ENCODE measurements at places on chromosomes 13 and 19. TPM values are rescaled to one million over a fixed set of nuclear protein-coding genes. Genes with fewer than 3 reads are reported as not detected.

ERICH6B gene
- not detected for polyA plus RNA-seq

ZNF429 gene
- 5.6 TPM for polyA plus RNA-seq

HTR2A gene
- polyA plus RNA-seq = 0.33 TPM

DNA sequence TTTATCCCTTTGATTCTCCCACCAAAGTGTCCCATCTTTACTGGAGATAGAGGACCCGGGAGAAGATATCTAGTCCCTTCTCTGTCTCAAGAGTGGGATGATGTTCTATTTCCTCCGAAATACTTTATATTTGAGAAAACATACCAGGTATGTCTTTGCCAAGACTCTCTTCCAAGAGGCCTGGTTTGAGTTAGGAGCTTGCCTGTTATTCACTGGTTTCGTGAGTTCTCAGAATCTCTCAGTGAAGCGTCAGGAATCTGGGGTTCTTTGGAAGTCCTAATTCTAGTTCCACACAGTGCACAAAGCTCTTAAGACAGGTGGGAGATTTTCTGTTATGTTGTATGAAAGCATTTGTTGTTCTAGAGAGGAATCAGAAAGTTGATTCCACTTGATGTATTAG is 182.0 kb downstream of the DNAJC15 start:
- no peaks in the 10 kb centered on the region for H3K4me1 ChIP-seq
- no peaks in the 10 kb centered on the region for H3K36me3 ChIP-seq
- H3K4me3 ChIP-seq = no peak overlapping the region
- no peak for DNase-seq
- H3K27ac ChIP-seq = no peak overlapping the region

GRCh38 chr13:70128098-70128497 is 19.8 kb upstream of the KLHL1 start:
- no peaks in the 10 kb centered on the region for H3K4me1 ChIP-seq
- no peak overlapping the region for H3K4me3 ChIP-seq
- no peak overlapping the region for H3K27ac ChIP-seq
- no peak for DNase-seq
- no peaks in the 10 kb centered on the region for H3K27me3 ChIP-seq
- H3K36me3 ChIP-seq = no peaks in the 10 kb centered on the region

DNA sequence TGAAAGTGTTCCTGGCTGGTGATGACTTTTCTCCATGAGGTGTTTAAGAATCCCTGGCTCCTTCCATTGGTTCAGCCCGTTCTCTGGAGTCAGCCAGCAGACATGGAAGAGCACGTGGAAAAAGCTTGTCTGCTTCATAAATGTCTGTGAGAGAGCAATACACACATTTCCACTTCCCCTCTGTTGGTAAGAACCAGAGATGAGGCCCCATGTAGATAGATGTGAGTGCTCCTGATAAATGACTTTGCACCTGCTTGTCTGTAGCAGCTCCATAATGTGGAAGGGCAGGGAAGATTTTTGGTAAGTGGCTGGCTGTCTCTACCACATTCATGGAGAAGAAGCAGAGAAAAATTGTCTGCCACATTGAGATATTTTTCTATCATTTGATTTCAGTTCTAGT is 325.8 kb downstream of the LMO7 start:
- H3K4me3 ChIP-seq = no peak overlapping the region
- no peaks in the 10 kb centered on the region for H3K27me3 ChIP-seq
- no peaks in the 10 kb centered on the region for H3K36me3 ChIP-seq
- no peak overlapping the region for H3K27ac ChIP-seq
- DNase-seq = no peak

GRCh38 chr13:44318161-44318560 is 55.5 kb upstream of the SERP2 start:
- no peak overlapping the region for H3K27ac ChIP-seq
- DNase-seq = no peak
- no peak overlapping the region for H3K4me3 ChIP-seq
- H3K27me3 ChIP-seq = no peaks in the 10 kb centered on the region
- H3K36me3 ChIP-seq = no peaks in the 10 kb centered on the region

GRCh38 chr13:112959701-112960542 is 9.1 kb upstream of the MCF2L start:
- no peak overlapping the region for H3K4me3 ChIP-seq
- peaks cover 4% of the 10 kb centered on the region for H3K27me3 ChIP-seq
- no peak overlapping the region for H3K27ac ChIP-seq
- no peaks in the 10 kb centered on the region for H3K4me1 ChIP-seq
- no peak for DNase-seq
- H3K36me3 ChIP-seq = no peaks in the 10 kb centered on the region

DNA sequence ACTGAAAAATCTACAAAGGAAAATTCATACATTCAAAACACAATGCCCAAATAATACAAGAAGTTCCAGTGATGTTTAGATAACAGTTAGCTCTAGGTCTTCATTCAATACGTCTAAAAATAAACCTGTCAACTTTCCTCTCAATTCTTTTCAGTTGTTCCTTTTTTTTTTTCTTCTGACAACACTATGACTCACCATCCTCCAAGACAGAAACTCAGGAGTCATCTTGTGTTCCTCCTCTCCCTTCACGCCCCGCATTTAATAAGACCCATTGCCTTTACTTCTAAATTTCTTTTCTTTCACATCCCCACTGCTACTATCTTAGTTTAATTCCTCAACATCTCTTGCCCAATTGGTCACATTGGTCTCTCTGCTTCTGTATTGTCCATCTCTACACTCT is 759.9 kb downstream of the GPC5 start:
- no peak overlapping the region for H3K27ac ChIP-seq
- no peak for DNase-seq
- H3K36me3 ChIP-seq = no peaks in the 10 kb centered on the region

- DNase-seq = no peak
- H3K27me3 ChIP-seq = no peaks in the 10 kb centered on the region
- peak overlapping the region; percentile 16 for H3K27ac ChIP-seq
- H3K4me3 ChIP-seq = peak overlapping the region; percentile 21
- H3K36me3 ChIP-seq = peaks cover 6% of the 10 kb centered on the region
Observed at GRCh38 chr13:50072676-50073075, 57.4 kb downstream of the KCNRG start.

- no peak for DNase-seq
- H3K27me3 ChIP-seq = no peaks in the 10 kb centered on the region
- H3K36me3 ChIP-seq = no peaks in the 10 kb centered on the region
- H3K4me3 ChIP-seq = no peak overlapping the region
- H3K27ac ChIP-seq = no peak overlapping the region
Observed at GRCh38 chr13:71644579-71644978, 222.4 kb downstream of the DACH1 start.

- no peaks in the 10 kb centered on the region for H3K4me1 ChIP-seq
- no peak overlapping the region for H3K4me3 ChIP-seq
- no peaks in the 10 kb centered on the region for H3K27me3 ChIP-seq
- DNase-seq = no peak
- no peak overlapping the region for H3K27ac ChIP-seq
Observed at GRCh38 chr13:84297251-84297650, 415.0 kb upstream of the SLITRK1 start.

DNA sequence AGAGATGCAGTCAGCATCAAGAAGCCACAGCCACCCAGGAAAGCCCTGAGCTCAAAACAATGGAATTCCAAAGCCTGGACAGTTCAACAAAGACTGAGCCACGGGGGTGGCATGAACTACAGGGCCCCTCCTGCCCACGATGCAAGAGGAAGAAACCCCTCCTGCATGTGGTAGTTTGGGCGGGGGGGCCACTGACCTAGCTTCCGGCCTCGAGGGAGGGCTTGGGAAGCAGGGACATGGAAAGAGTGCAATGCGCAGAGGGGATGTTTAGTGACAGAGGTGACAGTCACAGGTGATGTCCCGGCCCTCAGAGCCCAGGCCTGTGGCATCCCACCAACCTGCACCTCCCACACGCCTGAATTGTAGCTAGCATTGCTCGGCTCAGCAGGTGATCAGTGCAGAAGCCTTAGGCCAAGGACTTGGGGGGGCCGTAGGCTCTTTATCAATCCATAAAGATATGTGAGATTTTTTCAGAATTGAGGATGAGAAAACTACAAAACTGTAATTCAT is 318.8 kb downstream of the TEX29 start:
- no peaks in the 10 kb centered on the region for H3K27me3 ChIP-seq
- H3K4me3 ChIP-seq = no peak overlapping the region
- no peak for DNase-seq
- no peaks in the 10 kb centered on the region for H3K4me1 ChIP-seq

GRCh38 chr13:91459485-91459884 is 61.1 kb downstream of the GPC5 start:
- H3K27ac ChIP-seq = no peak overlapping the region
- H3K36me3 ChIP-seq = peaks cover 2% of the 10 kb centered on the region
- no peak overlapping the region for H3K4me3 ChIP-seq
- no peak for DNase-seq
- no peaks in the 10 kb centered on the region for H3K27me3 ChIP-seq
- no peaks in the 10 kb centered on the region for H3K4me1 ChIP-seq

DNA sequence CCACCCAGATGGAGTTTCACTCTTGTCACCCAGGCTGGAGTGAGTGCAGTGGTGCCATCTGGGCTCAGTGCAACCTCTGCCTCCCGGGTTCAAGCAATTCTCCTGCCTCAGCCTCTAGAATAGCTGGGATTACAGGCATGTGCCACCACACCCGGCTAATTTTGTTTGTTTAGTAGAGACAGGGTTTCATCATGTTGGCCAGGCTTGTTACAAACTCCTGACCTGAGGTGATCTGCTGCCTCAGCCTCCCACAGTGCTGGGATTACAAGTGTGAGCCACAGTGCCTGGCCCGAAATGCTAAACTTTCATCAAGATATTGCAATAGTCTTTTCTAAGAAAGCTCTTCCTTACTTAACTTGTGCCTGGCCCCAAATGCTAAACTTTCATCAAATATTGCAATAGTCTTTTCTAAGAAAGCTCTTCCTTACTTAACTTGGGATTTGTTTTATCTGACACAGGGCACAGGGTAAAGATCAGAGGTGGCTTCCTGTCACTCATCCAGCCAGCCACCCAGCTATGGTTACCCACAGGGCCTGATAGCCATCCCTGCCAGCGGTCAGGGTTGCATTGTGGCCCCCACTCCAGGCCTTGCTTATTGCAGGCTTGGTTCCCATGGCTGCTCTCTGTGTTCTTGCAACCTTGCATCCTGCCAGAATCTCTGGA is 352.3 kb upstream of the TMTC4 start:
- no peaks in the 10 kb centered on the region for H3K27me3 ChIP-seq
- H3K4me1 ChIP-seq = no peaks in the 10 kb centered on the region
- H3K4me3 ChIP-seq = no peak overlapping the region
- DNase-seq = no peak

GRCh38 chr13:100495455-100495854 is 93.1 kb downstream of the GGACT start:
- H3K27ac ChIP-seq = no peak overlapping the region
- no peaks in the 10 kb centered on the region for H3K27me3 ChIP-seq
- DNase-seq = no peak
- peaks cover 2% of the 10 kb centered on the region for H3K4me1 ChIP-seq
